ENCODE measurements at places on chromosomes 11 and 22.
A peak's percentile ranks its signal among the peaks of the same experiment; 100 is the strongest.

GRCh38 chr11:61037441-61038093 lies 64.7 kb upstream of the CD5 start:
- DNase-seq = no peak

DNA sequence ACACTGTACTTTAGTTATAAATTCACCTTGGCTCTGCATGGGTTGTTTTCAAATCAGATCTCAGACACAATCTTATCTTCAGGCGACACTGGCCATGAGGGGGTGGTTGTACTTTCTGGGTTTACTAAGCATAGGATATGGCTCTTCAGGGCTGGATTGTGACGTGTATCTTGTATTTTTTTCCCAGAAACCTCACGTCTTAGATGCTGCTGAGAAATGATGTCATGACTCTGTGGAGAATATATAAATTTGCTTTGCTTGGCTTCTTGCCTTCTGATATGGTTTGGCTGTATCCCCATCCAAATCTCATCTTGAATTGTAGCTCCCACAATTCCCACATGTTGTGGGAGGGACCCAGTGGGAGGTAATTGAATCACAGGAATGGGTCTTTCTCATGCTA lies 82.8 kb upstream of the VSTM5 start:
- no peak for DNase-seq

DNA sequence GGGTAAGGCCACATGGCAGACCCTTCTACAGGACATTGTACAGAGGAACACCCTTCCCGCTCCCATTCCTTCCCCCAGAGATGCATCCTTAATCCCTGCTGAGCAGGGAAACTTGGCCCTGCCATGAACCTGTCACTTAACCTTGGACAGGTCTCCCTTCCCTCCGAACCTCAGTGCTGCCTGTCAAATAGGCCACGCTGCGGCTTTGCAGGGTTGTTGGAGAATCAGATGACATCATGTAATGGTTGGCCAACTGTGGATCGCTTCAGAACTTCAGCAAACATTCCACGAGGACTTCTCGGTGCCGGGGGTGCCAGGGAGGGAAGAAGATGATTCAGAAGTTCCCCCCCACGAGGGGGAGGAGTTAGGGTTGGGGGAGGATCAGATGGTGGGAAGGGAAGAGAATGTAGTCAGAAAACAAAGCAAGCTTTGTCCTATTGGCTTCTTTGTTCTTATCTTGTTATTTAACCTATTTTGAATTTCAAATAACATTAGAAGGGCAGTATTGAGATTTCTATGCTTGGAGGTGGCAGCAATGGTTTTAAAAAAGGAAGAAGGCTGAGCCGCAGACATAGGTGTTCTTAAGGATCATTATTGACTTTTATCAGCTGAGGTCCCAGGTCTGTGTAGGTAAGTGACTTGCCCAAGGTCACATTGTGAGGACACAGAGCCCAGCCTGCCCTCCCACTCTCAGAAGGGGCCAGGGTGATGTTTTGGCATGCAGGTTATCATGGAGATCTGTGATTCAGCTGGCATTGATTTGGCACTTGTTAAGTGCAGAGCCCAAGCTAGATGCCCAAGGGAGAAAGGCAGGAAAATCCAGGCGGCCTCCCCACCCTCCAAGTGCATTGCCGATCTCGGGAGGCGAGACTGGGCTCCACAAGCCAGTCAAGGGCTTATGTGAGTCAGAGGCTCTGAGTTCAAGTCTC lies 3.1 kb downstream of the CDC42EP1 start:
- DNase-seq = no peak

- DNase-seq = no peak
Observed at GRCh38 chr11:45834298-45834756, 12.9 kb upstream of the CRY2 start.

- no peak for DNase-seq
Observed at GRCh38 chr11:16685914-16686313, 52.5 kb upstream of the C11orf58 start.

DNA sequence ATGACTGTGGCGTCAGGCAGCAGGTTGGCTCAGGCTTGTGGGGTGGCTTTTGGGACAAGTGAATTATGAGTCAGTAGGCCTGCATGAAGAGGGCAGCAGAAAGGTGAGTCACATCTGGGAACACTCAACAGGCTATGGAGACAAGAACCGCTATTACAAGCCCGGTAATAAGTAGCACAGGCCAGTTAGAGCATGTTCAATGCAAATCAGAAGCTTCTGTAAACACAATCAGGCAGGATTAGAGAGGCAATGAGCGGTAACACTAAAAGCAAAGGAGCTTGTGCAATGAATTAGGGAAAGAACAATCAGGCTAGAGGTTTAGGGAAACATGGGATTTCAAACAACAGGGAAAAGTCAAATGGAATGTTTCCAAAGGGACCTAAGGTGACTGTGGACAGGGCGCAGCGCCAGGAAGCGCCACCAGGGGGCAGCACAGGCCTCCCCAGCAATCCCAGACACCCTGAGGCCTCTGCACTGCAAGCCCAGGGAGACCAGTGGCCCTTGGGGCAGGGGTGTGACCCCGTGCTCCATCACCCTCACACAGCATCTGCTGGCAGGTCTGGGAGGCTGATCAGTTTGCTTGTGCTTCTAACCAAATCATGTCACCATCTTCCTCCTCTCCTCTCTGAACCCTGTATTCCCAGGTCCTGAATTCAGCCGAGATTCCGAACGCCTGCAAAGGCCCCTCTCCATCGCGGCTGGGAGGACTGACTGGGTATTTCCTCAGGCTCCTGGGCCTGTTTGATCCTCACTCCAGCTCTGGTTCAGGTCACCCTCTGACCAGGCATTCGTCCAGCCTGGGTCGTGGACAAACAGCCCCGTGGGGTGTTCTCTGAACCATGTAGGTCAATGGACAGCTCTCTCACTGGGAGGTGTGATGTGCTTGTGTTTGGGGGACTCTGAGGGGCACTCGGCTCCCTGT lies 50.0 kb downstream of the C11orf58 start:
- DNase-seq = peak; percentile 53

GRCh38 chr11:1055109-1055703 lies 18.7 kb upstream of the MUC6 start:
- no peak for DNase-seq

- no peak for DNase-seq
Observed at GRCh38 chr11:123457187-123457770, 27.2 kb downstream of the GRAMD1B start.

GRCh38 chr22:30565341-30565740 lies 9.1 kb downstream of the GAL3ST1 start:
- no peak for DNase-seq

GRCh38 chr11:77361184-77361583 lies 59.7 kb upstream of the GDPD4 start:
- no peak for DNase-seq

DNA sequence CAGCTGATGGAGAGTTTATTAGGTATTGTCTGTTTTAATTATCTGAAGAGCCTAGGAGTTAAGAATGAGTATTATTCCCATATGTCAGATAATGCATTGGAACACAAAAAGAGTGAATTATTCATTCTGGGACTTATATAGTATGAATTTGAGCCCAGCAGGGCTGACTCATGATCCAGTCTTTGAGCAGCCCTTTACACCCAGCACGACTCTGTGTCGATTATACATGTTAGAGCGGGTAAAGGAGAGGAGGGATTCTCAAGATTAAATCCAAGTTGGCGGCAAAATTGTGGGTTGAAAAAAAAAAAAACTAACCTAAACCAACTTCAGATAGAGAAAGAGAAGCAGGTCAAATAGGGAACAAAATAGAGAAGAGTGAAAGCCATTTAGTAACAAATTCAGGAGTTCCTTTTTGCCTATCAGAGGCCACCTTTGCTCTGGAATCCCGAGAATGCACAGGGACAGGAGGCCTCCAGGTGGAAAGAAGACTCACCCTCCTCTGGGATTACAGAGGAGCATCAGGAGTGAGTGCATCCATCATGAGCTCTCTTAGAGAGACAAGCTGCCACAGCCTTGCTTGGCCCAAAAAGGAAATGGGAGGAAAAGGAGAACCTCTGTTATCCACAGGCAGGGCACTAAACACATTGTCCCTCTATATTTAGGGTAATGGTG lies 3.1 kb downstream of the MRGPRX1 start:
- DNase-seq = no peak

DNA sequence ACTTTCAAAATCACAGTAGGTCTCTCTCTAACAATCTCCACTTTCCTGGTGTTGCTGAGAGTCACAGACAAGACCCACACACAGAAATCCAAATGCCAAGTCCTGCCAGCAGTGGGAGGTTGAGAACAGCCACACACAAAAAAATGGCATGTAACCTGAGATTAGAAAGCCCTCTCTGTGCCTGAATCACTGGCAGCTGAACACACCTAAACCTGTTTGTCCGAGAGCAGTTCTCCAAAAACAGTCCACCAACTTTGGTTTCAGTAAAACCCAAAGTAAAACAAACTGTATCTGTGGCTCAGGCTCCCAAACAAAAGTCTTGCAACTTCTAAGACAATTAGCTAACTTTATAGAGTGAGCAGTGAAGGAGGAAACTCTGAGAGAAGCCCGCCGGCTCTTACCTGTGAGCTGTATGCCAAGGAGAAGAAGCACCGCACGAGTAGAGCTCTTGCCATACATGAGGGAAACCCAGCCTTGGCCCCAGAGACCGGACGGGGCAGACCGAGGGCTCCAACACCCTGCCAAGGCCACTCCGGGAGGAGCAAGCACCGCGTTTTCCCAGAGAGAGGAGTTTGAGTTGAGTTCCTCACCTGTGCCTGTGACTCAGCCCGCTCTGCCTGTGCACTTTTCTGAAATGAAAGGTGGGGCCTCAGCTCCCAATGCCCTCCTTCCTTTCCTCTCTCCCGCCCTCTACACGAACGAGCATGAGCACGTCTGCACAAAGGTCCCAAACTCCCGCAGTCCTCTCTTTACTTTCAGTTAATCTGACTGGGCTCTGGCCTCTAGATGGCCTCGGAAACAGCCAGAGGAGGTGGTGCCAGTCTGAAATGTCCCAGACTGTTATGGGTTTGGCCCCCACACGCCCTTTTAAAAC lies at the start of gene MPZL2:
Gene MPZL2, minus strand, starts transcription at position 603 of the 874 bp plus-strand sequence. Its CDS starts 144 bp downstream, at position 459.
- peak; percentile 41 for DNase-seq

GRCh38 chr11:845872-846495 lies 3.3 kb downstream of the TSPAN4 start:
- no peak for DNase-seq

DNA sequence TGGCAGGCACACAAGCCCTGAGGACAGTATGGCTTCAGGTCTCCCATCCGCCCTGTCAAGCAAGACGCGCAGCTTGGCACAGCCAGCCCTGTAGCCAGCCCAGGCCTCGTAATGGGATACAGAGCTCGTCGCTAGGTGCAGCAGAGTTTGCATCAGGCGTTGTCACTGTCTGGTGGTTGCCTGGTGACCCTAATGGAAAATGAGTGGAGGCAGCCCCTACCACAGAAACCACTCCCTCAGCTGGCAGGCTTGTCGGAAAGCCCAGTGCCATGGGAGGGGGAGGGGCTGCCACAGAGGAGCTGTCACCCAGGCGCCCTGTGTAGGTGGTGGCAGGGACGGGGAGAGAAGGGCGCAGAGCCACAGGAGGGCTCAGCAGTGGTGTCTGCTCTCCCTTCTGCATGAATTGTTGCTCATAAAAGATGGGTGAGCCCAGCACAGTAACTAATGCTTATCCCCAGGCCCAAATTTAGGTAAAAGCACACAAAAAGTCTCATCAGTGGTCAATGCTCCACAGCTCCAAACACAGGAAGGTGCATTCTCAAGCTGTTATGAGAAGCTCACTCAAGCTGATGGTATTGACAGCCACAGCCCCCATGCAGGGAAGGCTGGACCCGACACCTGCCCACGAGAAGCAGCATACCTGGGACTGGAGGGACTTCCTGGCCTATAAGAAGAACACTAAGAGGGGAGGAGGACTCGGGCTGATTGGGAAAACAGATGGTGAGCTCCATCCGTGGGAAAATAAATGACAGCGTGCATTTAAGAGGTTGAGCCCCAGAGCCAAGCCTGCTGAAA lies 164.6 kb downstream of the ETS1 start:
- peak; percentile 77 for DNase-seq

- DNase-seq = no peak
Observed at GRCh38 chr11:26420331-26420730, 88.4 kb downstream of the ANO3 start.

- DNase-seq = no peak
Observed at GRCh38 chr11:10418950-10419310, 36.1 kb upstream of the AMPD3 start.

DNA sequence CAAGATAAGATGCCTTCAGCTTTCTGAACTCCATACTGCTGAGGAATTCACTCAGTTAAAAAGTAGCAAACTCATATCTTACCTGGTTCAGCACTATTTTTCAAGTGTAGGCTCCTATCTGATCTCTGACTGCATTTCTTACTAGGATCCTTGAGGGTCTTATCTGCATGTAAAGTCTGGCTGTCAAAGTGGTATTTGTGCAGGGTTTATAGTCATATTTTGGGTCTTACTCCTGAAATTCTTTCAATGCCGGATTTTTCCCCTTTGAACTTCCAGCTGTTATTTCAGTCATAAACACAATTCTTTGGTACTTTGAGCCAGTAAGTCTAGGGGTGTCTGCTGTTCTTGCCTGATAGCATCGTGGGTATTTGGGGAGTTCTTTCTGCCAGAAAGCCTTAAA lies 25.3 kb upstream of the NOX4 start:
- no peak for DNase-seq

DNA sequence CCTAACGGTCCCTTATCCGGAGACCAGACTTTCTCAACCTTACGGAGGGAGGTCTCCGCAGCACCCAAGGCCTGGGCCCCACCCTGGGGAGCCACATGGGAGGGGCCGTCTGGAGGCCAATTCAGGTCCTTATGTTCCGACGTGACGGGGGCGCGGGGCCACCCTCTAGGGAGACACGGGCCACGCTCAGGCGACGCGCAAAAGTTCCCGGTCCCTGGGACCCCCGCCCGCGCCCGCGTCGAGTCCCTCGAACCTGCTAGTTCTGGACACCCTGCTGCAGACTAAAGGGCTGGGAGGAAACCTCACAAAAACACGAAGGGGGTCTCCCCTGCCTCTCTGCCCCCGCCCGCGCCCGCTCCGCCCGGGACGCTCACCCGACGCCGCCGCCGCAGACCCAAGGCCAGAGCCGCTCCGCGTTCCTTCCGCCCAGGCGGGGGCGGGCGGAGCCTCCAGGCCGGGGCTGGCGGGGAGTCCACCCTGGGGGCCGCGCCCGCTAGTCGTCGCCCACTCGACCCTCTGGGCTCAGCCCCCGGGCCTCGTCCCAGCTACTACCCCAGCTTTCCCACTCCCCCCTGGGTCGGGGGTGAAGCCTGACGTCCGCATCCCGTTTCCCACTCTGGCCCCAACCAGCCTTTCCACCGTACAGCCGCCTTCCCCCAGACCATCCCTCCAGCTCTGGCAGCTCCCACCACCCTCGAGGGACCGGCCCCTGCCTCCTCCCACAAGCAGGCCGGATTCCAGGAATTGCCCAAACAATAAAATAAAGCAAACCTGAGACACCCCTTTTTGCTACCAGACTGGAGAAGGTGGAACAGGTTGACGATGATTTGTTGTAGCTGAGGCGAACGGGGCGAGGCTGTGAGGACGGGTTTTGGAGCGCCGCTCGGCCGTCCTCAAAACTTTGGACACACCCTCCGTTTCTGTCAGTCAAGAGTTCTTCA lies 2.7 kb downstream of the RNH1 start:
- no peak for DNase-seq

- DNase-seq = no peak
Observed at GRCh38 chr11:109247071-109247470, 174.9 kb upstream of the C11orf87 start.

DNA sequence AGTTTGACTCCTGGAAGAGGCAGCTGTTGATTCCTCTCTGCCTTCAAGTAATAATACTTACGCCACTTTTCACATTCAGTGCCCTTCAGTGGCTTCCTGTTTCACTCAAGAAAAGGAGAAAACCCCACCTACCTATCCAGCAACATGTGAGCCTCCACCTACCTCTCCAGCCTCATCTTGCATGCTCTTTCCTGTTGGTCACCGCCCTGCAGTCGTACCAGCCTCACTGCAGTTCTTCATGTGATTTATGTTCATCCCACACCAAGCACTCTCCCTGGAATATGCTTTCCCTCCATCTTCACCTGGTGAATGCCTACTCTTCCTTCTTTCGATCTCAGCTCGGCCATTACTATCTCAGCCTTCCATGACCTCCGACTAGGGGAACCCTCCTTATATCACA lies 21.8 kb upstream of the YWHAH start:
- no peak for DNase-seq
